ENCODE measurements at places on chromosomes 1 and 21.

DNA sequence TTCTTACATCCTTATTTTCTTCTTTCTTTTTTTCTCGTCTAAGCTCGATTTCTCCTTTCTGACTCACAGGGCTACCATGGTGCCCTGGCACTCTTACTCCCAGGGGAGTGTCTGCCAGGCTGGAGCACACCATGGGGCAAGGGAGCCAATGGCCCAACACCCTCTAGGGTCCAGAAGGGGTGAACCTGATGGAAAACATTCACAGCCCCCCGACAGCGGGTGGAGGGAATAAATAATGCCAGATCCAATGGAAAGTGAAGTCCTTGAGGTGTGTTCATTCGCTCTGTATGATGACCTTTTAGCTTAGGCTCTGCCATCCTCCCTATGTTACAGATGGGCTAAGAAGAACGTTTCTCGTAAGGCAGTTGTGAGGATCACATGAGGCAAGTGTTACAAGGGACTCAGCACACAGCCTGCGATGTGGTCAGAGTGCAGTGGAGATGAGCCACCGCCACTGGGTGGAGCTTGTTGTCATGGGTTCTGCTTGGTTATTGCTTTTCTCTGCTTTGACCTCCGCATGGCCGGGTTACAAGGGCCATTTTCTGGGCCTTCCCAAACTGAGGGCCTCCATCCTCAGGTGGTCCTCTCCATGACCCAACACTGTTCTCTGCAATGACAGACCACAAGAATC is 3.5 kb upstream of the FCMR start:
- peak; percentile 18 for DNase-seq

- DNase-seq = no peak
These were observed 12.9 kb downstream of the RGS18 start for GRCh38 chr1:192171123-192171522.

- DNase-seq = no peak
These were observed 8.1 kb upstream of the OR6K3 start for GRCh38 chr1:158728510-158729225.

- DNase-seq = no peak
These were observed 58.8 kb upstream of the AJAP1 start for GRCh38 chr1:4595341-4596225.

GRCh38 chr1:193456811-193457280 is 270.4 kb upstream of the B3GALT2 start:
- DNase-seq = no peak

DNA sequence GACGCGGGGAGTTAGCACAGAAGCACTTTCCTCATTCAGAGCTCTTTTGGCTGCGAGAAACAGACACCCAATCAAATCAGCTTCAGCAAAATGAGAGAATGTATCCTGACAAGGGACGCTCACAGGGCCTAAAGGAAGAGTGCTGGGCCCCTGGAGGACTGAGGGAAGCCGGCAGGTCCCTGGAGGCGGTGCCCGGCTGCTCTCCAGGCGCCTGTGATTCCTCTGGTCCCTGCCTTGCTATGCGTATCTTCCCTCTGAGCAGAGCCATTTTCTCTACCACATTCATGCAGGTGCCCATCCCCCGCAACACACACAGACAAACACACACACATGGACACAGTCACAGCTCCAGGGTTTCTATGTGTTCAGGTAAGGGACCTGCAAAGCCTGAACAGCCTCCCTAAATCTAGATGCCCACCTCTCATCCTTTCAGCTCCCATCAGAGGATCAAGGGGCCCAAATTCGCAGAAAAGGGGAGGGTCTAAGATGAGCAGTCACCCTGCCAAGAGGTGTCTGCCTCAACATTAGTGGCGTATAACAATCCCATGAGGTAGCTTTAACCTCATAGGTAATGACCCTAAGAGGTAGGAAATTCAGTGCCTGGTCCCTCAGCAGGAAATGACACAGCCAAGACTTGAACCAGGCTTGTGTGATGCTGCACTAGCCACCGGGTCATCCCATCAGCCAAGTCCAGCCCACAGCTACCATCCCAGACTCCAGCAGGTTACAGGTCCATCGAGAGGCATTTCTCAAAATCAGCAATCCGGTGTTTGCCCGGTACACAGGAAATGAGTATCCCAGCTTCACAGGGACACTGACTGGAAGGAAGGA is 29.0 kb downstream of the PTAFR start:
- no peak for DNase-seq

DNA sequence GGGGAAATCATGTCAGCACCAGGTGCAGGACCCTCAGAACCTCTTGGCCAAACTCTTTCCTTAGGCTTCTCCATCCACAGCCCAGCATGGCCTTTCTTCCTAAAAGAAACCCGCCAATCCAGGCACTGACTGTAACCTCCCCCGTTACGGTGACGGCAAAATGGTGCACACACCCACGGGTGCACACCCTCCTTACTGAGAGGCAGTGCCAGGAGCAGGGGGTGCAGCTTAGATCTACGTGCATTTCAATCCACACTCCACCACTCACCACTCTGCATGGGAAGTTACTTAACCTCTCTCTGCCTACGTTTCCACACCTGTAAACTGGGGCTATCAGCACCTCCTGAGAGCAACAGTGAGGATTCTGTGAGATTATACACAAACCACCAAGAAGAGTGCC is 31.0 kb downstream of the SUSD4 start:
- no peak for DNase-seq

GRCh38 chr1:197526736-197527371 is 248.4 kb downstream of the DENND1B start:
- no peak for DNase-seq

GRCh38 chr21:32372755-32373154 is 20.1 kb downstream of the URB1 start:
- DNase-seq = no peak

DNA sequence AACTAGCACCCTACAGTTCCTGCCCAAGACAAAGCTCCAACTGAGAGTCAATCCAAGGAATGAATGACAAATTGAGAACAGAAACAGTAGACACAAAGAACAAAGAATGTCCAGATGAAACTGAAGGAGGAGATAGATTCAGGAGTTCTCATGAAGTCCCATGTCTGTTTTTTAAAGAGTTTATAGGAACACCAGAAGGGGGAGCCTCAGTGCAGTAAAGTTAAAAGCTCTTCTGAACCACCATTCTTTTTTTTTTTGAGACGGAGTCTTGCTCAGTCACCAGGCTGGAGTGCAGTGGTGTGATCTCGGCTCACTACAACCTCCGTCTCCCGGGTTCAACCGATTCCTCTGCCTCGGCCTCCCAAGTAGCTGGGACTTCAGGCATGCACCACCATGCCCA is 323.6 kb downstream of the MRPL39 start:
- DNase-seq = no peak

DNA sequence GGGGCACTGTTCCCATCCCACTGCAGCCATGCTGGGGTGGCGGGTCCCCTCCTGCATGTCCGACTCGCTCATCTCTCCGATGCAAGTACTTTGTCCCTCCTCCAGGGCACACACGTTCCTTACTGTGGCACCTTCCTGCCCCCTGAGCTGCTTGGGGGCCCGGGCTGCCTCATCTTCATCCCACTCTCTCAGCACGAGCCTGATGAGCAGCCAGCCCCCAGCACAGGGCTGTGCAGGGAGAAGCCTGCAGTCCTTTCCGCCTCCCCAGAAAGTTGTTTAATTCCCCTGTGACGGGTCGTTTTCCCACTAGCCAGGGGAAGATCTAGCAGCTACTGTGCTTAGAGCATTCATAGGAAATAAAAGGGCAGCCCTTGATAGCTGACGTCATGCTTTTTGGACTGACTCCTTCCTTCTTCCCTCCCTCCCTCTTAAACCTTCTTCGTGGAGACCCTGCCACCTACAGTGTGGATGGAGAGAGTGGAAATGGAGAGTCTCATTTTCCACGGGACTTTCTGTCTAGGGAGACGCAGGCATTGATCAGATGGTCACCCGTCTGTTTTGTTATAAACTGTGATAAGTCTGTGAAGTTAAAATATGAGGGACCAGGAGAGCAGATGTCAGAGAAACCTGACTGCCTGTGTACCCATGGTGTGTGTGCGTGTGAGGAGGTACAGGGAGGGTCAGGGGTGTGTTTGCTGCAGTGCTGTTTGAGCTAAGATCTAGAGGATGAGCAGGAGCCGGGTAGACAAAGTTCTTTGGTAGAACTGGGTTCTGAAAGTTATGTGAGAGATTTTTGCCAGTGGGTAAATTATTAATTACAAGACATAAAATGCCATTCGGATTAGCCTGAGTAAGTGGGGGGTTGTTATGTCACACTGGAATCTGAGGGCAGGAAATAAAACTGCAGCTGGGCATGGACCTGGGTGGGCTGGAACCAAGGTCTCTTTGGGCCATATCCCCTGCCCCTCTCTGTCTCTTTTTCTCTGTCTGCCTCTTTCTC is 34.3 kb downstream of the GPR137B start:
- DNase-seq = no peak

GRCh38 chr1:160777486-160778089 is 18.4 kb upstream of the LY9 start:
- no peak for DNase-seq

GRCh38 chr1:14090062-14090461 is 390.1 kb downstream of the PRDM2 start:
- DNase-seq = no peak

DNA sequence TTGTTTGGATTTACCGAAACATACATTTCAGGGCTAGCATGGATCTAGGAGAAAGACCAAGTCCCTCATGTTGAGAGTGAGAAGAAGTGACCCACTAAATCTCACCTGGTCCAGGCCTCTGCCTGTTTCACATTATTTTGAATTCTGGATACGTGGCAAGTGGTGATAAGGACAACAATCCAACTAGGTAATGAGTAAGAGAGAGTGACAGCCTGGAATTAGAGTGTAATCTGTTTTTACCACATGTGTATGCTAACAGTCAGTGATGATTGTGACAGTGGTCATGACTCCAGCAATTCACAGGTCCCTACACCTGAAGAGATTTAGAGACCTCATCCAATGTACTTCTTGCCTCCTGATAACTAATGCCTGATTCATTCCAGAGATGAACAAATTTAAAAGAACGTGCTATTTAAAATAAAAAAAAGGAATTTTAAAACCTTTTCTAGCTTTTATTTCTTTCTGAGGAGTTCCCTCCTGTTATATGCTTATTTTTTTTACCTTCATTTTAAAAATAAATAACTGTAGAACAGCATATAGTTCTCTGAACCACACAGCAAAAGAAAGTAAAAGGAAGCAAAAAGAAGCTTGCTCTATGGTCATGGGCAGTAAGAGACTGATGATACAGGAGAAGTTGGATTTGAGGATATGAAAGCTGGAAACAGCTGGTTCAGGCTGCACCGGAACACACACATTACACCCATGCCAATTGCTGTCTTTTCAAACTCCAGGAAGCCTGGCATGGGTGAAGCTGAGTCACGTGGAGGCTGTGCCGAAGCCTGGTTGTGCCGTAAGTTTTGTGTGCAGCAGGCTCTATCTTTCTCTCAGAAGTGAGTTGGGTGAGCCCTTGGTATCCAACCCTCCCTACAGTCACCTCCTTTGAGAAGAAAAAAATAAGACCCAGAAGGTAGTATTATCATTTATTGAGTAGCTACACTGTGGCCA is 14.7 kb downstream of the C1orf116 start:
- no peak for DNase-seq

DNA sequence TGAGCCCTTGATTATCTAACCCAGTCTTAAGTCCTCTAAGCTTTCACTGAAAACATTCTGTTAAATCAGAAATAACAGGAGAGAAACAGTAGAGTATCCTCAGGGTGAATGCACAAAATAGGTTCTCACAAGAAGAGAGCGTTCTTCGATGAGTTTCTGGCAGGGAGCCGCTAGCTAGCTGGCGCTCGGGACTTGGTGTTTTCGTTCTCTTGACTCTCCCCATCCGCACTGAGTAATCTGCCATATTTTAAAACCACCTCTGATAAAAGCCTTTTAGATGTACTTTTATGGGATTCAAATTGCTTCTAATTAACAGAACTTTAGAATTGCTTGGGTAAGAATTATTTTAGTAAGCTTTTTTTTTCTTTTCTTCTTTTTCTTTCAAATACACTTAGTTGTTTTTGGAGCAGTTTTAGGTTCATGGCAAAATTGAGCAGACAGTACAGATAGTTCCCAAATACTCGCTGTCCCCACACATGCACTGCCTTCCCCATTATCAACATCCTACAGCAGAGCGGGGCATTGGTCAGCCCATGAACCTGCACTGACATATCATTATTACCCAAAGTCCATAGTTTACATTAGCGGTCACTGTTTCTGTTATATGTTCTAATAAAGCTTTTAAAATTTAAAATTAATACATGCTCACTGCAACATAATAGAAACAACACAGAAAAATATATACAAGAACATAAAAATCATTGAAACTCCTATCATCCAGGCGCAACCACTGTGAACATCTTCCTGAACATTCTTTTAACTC is 35.4 kb downstream of the PRDM2 start:
- DNase-seq = no peak

GRCh38 chr1:182206626-182207239 is 145.2 kb upstream of the ZNF648 start:
- no peak for DNase-seq

DNA sequence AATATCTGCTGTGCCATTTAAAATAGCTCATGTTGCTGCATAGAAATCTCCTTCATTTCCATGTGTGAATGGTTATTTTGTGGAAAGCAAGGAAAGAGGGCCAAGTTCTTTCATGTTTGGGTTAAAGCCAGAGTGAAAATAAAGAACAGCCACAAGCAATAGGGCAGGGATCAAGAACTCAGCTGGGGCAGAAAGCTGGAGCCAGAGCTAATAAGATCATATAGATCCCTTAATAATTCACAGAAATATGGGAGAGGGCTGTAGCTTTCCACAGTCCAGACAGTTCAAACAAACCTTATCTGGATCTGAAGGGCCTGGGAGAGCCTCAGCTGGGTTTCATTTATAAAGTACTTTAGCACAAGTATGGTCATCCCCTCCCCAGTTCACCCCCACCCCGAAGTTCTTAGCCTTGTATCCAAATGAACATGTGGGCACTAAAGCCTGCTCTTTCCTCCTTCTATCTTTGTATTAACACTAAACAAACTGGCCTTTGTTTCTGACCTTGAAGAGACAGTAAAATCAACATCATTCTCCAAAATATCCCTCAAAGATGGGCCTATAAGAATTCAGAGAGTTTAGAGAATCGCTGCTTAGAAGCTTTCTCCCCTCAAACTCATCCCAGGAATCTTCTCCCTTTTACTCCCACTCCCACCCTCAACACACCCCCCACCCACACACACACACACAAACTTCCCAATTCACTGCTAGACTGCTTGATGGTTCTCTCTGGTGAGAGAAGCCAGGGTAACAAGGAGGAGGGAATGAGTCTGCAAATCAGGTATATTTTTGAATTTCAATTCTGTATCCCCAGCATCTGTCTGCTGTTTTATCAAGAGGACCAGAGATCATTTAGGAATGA is 41.7 kb downstream of the UTP25 start:
- DNase-seq = no peak
